ENCODE measurements at places on chromosomes 13 and 19. TPM values are rescaled to one million over a fixed set of nuclear protein-coding genes. Genes with fewer than 3 reads are reported as not detected.

GRCh38 chr13:27644302-27644701 lies 22.6 kb downstream of the POLR1D start:
- peaks cover 9% of the 10 kb centered on the region for H3K36me3 ChIP-seq
- H3K4me1 ChIP-seq = peaks cover 18% of the 10 kb centered on the region
- no peak overlapping the region for H3K4me3 ChIP-seq
- H3K27me3 ChIP-seq = no peaks in the 10 kb centered on the region
- peak overlapping the region; percentile 80 for H3K27ac ChIP-seq

Gene PSG1
- 0.06 TPM for polyA plus RNA-seq

DNA sequence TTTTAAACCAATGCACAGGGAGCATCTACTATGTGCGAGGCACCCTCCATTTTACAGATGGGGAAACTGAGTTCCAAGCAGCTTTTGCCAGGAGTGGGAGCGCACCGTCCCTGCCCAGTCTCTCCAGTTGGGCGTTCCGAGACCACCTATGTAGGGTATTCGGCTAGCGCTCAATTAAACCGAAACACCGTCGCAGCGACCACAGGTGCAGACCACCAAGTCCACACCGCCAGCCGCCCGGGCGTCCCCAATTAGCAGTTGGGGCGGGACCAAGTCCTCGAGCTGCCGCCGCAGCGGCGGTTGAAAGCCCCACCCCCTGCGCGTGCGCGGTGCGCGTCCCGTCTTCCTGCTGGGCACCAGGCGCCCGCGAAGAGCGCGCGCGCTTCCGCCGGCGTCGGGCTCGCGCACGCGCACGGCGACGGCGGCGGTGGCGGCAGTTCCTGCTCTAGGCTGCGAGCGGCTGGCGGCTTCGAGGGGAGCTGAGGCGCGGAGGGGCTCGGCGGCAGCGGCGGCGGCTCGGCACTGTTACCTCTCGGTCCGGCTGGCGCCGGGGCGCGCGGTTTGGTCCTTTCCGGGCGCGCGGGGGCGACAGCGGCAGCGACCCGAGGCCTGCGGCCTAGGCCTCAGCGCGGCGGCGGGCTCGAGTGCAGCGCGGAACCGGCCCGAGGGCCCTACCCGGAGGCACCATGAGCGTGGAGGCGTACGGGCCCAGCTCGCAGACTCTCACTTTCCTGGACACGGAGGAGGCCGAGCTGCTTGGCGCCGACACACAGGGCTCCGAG lies at the start of gene UPF1:
Gene UPF1, plus strand, starts transcription at position 436 of the 782 bp plus-strand sequence. Its CDS starts 251 bp downstream, at position 687.
- H3K4me1 ChIP-seq = peaks cover 16% of the 10 kb centered on the region
- peaks cover 2% of the 10 kb centered on the region for H3K27me3 ChIP-seq
- peak; percentile 96 for DNase-seq
- H3K4me3 ChIP-seq = peak within 1 kb of the TSS; percentile 90
- H3K36me3 ChIP-seq = peaks cover 13% of the 10 kb centered on the region

DNA sequence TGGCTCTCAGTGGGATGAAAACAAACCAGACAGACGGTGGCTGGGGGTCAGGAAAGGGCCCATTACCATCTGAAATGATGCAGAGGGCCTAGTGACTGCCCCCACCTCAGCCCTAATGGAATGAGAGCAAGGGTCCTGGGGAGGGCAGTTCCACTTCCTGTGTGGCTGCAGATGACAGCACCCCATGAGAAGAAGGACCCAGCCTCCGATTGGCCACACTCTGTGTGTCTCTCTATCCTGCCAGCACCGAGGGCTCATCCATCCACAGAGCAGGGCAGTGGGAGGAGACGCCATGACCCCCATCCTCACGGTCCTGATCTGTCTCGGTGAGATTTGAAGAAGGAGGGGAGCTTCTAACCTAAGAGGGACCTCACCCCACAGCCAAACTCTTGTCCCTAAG lies 498 bp downstream of the LILRB1 start:
- H3K36me3 ChIP-seq = no peaks in the 10 kb centered on the region
- H3K4me3 ChIP-seq = no peak overlapping the region
- H3K27me3 ChIP-seq = no peaks in the 10 kb centered on the region
- no peak for DNase-seq
- H3K4me1 ChIP-seq = no peaks in the 10 kb centered on the region

- DNase-seq = no peak
- H3K36me3 ChIP-seq = peaks cover 64% of the 10 kb centered on the region
- H3K27ac ChIP-seq = no peak overlapping the region
- H3K4me3 ChIP-seq = no peak overlapping the region
These were observed 95.1 kb downstream of the RAB20 start for GRCh38 chr13:110466266-110466915.

Gene PRX
- 4.0 TPM for polyA plus RNA-seq

- no peak overlapping the region for H3K4me3 ChIP-seq
- DNase-seq = peak; percentile 76
- no peaks in the 10 kb centered on the region for H3K27me3 ChIP-seq
- H3K27ac ChIP-seq = peak overlapping the region; percentile 60
These were observed 5.9 kb downstream of the B3GNT8 start for GRCh38 chr19:41421314-41421713.

Gene KLK3
- polyA plus RNA-seq = 0.90 TPM

DNA sequence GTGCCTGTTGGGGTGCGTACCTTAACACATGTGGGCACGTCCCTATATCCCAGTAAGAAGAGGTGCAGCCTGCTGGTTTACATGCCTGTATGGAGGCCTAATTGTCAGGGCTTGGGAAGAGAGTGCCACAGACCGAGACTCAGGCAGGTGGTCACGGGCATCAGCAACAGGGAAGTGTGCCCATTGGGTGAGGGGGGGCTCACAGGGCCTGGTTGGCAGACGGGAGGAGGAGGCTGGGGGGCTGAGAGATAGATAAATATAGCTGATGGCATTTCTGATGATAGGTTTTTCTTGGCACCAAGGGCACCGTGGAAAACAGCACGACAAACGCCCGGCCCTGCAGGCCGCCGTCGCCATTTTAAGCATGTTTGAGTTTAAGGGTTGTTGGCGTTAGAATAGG lies 37.6 kb downstream of the NFIX start:
- no peak for DNase-seq
- peaks cover 44% of the 10 kb centered on the region for H3K27me3 ChIP-seq
- H3K4me3 ChIP-seq = no peak overlapping the region
- no peaks in the 10 kb centered on the region for H3K36me3 ChIP-seq
- H3K27ac ChIP-seq = no peak overlapping the region
- H3K4me1 ChIP-seq = peaks cover 27% of the 10 kb centered on the region

- H3K4me3 ChIP-seq = no peak overlapping the region
- no peak for DNase-seq
- peaks cover 4% of the 10 kb centered on the region for H3K4me1 ChIP-seq
These were observed 58.0 kb downstream of the MAP4K1 start for GRCh38 chr19:38559428-38560401.

Gene DDX39A
- polyA plus RNA-seq = 69.2 TPM

DNA sequence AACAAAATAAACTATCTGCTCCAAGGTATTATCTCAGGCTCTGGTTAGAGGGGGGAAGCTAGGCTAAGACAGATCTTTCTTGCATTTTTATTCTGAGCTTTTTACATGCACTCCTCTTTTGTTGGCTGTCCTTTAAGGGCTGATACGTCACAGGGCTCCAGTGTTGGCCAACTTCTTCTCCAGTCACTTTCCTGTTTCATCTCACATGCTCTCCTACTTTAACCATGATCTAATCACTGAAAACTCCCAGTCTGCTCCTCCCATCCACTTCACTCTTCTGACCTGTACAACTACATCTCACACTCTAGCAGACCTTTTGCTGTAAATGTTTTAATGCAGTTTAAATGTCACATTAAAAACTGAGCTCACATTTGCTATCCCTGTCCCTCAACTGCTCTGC lies 510.0 kb upstream of the KLF12 start:
- no peaks in the 10 kb centered on the region for H3K4me1 ChIP-seq
- DNase-seq = peak; percentile 6
- H3K27ac ChIP-seq = no peak overlapping the region
- no peaks in the 10 kb centered on the region for H3K27me3 ChIP-seq

DNA sequence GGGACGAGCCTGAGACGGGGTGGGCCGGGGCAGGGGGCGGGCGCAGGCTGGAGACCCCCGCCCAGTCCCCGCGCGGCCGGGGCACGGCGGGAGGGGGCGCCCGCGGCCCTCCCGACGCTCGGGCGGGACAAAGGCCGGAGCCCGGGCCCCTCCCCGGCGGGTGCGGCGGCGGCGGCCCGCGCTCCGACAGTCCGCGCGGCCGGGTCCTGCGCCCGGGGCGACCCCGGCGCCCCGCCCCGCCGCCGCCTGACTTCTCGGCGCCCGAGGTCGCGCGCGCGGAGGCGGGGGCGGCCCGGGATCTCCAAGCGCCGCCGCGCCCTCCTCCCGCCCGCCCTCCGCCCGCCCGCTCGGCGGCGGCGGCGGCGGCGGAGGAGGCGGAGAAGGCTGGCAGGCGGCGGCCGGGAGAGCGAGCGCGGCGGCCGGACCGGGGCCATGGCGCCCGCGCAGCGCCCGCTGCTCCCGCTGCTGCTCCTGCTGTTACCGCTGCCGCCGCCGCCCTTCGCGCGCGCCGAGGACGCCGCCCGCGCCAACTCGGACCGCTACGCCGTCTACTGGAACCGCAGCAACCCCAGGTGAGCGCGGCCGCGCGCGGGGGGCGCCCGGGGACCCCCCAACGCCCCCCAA lies at the start of gene EFNA2:
Gene EFNA2, plus strand, starts transcription at position 137 of the 624 bp plus-strand sequence. Its CDS starts 296 bp downstream, at position 433.
- DNase-seq = peak; percentile 70
- no peaks in the 10 kb centered on the region for H3K36me3 ChIP-seq
- H3K27ac ChIP-seq = peak within 1 kb of the TSS; percentile 77

- H3K36me3 ChIP-seq = no peaks in the 10 kb centered on the region
- H3K4me1 ChIP-seq = no peaks in the 10 kb centered on the region
- no peaks in the 10 kb centered on the region for H3K27me3 ChIP-seq
- no peak overlapping the region for H3K27ac ChIP-seq
These were observed 26.8 kb upstream of the CEBPG start for GRCh38 chr19:33346665-33347064.

All from large intestine (tissue), 12 donors.